Prostate gland (tissue), 2 donors: ENCODE measurements at places on chromosomes 12 and 14. TPM values are rescaled to one million over a fixed set of nuclear protein-coding genes. Genes with fewer than 3 reads are reported as not detected.

- H3K27ac ChIP-seq: no peak overlapping the region
- no peaks in the 10 kb centered on the region for H3K4me1 ChIP-seq
- H3K27me3 ChIP-seq: no peaks in the 10 kb centered on the region
- H3K36me3 ChIP-seq: no peaks in the 10 kb centered on the region
Observed at GRCh38 chr14:99759546-99759925, 33.7 kb upstream of the EML1 start.

DNA sequence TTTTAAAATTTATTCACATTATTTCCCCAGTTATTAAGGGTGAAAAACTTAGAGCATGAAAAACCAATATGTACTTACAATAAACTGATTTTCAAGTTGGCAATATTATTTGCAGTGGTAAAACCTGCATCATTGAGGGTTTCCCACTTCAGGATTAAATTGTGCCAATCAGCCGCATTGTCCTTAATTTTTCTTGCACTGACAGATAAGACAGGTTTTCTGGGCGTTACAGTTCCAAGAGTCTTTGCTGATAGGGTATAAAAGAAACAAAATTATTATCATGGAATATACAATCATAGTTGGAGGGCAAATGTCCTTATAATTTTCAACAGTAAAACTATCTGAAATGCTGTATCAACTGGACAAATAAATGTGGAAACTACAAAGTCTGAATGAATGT lies 3.3 kb downstream of the CINP start:
- H3K27me3 ChIP-seq: no peaks in the 10 kb centered on the region
- H3K27ac ChIP-seq: no peak overlapping the region
- no peak overlapping the region for H3K4me3 ChIP-seq
- DNase-seq: no peak

DNA sequence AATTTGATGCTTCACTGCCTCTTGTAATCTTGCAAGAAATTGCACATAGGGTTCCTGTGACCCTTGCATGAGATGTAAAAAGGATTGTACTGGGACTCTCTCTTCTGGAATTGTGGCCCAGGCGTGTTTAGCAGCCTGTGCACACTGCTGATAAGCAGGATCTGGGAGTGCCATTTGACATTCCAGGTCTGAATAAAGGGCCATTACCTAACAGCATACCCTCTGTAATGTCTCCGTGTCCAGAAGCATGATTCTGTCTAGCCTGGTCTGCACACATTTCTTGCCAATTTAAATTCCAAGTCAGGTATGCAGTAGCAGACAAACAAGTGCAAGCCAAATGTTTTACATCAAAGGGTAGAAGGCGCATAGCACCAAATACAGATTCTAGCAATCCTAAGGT lies 18.1 kb upstream of the MAPKAPK5 start:
- no peaks in the 10 kb centered on the region for H3K36me3 ChIP-seq
- no peak for DNase-seq
- peaks cover 2% of the 10 kb centered on the region for H3K4me1 ChIP-seq
- H3K27ac ChIP-seq: no peak overlapping the region
- no peak overlapping the region for H3K4me3 ChIP-seq
- H3K27me3 ChIP-seq: no peaks in the 10 kb centered on the region

DNA sequence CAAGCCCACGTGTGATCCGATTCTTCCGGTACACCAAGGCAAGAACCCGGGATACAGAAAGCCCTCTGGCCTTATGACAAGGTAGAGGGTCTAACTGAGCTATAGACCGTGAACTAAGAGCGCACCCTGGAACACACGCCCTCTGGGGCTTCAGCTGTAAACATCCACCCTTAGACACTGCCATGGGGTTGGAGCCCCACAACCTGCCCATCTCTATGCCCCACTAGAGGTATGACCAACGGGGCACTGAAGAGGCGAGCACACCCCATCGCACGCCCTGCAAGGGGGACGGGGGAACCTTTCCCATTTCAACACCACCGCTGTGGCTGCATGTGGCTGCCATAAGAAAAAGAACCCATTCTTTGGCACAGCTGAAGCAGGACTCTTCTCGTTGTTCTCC lies 1206.0 kb upstream of the TMEM132C start:
- H3K27ac ChIP-seq: no peak overlapping the region
- H3K27me3 ChIP-seq: no peaks in the 10 kb centered on the region
- no peaks in the 10 kb centered on the region for H3K4me1 ChIP-seq
- no peak for DNase-seq

DNA sequence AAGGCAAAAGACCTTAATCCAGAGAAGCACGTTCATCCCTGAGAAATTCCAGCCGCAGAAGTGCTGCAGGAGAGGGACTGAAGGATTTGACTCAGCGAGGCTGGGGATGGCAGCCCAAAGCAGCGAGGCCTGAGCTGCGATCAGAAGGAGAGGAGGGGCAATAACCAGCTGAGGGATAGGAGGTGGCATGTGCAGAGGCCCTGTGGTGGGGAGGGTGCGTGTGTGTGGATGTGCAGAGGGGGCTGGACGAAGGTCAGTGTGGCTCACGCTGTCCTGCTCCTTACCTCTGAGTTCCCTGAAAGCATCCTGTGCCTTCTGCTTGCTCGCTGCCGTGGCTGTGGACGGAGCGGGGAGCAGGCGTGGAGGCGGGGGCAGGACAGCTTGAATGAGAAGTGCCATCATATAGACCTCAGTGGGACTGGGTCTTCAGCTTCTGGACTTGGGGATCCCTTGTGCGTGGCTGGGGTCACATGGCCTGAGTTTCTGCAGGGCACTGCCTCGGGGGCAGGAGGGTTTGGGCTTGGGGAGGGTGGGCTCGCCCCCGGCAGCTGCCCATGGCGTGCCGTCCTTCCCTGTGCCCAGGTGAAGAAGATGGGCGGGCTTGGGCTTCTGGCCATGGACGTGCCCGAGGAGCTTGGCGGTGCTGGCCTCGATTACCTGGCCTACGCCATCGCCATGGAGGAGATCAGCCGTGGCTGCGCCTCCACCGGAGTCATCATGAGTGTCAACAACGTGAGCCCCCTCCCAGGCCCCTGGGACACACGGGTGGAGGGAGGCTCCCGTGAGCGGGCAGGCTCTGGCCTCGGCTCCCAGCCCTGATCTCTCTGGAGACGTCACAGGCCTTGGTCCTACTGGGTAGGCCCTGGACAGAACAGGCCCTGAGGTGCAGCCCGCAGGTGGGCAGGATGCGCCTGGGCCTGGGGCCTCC lies 11.0 kb downstream of the ACADS start:
- no peak for DNase-seq
- no peaks in the 10 kb centered on the region for H3K27me3 ChIP-seq
- no peaks in the 10 kb centered on the region for H3K4me1 ChIP-seq
- no peak overlapping the region for H3K4me3 ChIP-seq
- H3K36me3 ChIP-seq: no peaks in the 10 kb centered on the region

DNA sequence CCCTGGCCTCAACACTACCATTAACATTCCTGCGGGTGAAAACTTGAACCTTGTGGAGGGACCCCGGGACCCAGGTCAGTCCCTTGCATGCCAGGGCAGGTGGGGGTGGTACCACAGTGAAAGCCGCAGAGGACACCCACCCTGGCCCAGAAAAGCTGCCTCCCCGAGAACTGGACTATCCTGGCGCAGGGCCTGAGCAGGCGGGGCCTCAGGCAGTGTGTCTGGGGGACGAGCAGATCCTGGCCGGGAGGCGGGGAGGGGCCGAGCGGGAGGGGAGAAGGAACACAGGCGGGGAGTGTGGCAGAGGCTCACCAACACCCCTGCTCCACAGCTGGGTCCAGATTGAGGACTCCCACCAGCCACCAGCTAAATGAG lies 10.0 kb downstream of the AHNAK2 start:
- H3K27me3 ChIP-seq: no peaks in the 10 kb centered on the region
- no peaks in the 10 kb centered on the region for H3K36me3 ChIP-seq
- peak overlapping the region; percentile 83 for H3K27ac ChIP-seq
- H3K4me3 ChIP-seq: peak overlapping the region; percentile 8

The SLC5A8 gene
- total RNA-seq: 0.51 TPM
